ENCODE measurements at places on chromosomes 11 and 22.

DNA sequence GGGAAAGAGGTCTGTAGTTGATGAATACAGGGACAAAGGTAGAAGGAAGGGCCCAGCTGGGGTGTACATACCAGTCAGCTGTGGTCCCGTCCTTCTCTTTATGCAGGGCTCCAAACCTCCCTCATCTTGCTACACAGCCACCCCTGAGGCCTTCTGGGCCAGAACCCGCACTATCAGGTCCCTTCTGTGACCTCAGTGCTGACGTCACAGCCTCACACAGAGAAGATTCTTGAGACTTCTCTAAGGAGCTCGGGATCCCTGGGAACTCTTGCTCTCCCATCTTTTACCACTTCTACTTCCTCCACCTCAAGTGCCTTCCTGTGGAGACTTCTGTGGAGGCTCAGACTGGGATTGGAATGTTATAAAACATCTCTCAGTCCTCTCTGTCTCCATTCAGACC, at the start of gene UBQLN3:
TSS of gene UBQLN3 (minus strand) at position 155 of the 400 bp plus-strand sequence. CDS start 399 bp downstream, outside the sequence.
- DNase-seq, result no peak

DNA sequence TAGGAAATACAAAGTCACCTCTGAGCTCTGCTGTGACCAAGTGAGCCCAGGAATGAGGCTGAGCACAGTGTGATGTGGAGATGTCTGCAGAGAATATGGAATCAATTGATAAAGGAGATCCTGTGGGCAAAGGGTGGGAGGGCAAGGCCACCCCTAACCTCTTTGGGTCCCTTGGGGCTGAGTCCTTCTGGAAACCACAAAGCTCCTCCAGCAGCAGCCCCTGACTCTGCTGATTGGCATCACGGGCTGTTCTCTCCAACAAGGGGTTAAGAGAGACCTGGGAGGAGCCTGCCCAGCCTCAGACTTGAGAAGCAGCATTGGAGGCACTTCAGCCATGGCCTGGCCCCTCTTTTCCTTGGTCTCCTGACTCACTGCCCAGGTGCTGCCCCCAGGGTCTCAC, 49.7 kb downstream of the GGTLC2 start:
- DNase-seq, result no peak

DNA sequence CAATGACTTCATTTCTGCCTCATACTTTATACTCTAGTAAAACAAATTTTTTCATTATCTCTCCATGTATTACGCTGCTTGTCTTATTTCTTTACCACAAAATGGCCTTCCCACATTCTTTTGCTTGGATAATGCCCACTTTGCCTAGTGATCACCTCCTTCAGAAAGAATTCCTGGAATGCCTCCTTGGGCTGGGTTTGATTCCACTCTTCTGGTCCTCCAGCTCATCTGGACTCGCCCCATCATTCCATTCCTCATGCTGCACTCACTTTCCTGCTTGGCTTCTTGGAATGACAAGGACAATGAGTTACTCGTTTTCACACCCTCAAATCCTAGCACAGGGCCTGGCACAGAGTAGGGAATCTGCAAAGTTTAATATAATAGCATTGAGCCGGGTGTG, 475.1 kb upstream of the LARGE1 start:
- DNase-seq, result no peak

DNA sequence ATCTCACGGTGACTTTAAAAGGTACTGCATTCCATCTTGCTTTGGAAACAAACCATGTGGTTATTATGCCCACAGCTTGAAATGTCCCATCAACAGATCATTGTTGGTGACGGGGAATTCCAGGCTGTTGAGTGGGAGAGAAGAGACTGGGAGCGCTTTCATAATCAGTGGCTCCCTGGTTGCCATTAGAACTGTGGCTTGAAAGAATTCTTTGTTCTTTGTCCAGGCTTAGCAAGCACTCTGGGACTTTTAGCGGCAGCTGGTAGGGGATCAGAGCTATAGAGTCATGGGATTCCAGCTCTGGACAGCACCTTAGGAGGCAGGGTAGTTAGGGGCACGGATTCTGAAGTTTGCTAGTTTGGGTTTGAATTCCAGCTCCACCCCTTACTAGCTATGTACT, 22.0 kb downstream of the MMP20 start:
- no peak for DNase-seq

DNA sequence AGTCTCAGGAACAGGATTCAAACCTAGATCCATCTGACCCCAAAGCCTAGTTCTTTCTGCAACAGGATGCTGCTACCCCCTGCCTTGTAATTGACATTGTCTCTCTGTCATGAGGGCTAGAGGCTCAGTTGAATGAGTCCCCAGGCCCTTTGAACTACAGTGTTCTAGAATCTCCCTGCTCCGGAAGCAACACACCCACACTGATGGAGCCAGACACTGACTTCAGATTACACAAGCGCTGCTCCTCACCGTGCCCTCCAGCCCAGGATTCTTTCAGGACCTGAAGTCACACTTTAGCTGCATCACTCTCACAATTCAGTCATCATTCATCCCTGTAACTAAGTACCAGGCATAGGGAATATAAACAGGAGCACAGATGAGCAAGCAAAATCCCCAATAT, 69.6 kb downstream of the RAB30 start:
- DNase-seq, result peak; percentile 20

All from activated naive CD4-positive, alpha-beta T cell treated with Interleukin-2 at 50 U/mL for 16 hours (primary cell).